Stimulated activated CD4-positive, alpha-beta T cell treated with anti-CD3 and anti-CD28 coated beads, Interleukin-15, amount 100 ng/mL, for 48 hours (primary cell): ENCODE measurements at places on chromosomes 12 and 14.

DNA sequence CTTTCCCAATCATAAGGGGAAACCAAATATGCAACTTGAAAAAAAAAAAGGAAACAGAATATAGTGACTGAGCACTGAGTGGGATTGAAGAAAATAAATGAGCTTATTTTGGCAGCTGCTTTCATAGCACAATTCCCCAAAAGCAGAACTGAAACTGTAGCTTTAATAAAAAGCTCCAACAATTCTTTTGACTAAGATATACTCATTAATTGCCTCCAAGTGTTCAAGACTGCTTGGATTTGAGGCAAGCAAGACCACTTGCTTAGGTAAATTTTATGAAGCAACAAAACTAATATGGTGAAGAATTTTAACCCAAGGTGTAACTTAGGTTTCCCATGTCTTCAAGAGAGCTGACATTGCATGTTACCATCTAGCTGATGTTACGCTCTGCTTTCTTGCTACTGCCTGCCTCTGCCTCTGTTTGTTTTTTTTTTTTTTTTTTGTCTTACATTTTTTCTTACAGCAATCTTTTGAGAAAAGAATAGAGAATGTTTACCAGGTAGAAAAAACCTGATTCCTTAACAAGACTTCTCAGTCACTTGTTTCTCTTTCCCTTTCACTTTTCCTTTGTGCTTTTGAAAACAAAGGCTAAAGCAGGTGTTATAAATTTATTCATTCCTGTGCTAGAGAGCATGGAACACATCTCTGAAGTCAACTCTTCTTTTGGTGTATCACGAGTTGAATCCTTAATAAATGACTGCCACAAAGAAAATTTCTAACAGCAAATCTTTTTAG is 134.4 kb downstream of the BCAT1 start:
- DNase-seq: no peak

GRCh38 chr12:49984476-49985359 is 12.0 kb downstream of the AQP6 start:
- no peak for DNase-seq

DNA sequence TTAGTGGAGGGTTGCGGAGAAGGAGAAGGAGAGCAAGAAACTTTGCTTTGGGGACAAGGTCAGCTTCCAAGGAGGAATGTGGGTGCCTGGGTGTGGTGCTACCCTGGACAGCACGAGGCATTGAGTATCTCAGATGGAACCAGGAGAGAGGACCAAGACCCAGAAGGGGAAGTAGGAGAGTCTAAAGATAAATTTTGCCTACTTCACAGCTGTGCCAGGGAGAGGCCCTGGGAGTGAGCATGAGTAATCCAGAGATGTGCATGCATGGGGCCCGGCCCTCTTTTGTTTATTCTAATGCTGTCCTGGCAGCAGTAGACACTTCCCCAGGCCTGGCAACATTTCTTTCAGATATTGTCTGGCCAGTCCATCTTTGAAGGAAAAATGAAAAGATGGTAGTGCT is 49.5 kb upstream of the GNPNAT1 start:
- no peak for DNase-seq

- DNase-seq: no peak
These were observed 23.0 kb downstream of the STX2 start for GRCh38 chr12:130816097-130816496.

DNA sequence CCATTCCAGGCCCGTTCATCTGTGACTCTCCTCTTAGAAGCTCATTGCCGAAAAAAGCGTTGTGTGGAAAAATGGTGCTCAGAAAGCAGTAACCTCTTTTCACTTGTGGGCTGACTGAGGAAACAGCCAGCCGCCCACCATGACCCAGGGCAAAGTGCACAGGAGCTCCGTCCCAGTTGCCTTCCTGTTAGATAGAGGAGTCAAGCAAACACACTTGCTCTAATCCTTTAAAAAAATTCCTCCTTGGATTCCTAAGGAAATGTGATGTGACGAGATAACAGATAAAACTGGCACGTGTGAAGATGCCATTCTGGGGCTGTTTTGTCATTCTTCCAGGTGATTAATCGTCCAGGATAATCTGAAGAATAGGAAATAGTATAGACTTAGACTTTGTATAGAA is 396.8 kb upstream of the DDHD1 start:
- DNase-seq: no peak

DNA sequence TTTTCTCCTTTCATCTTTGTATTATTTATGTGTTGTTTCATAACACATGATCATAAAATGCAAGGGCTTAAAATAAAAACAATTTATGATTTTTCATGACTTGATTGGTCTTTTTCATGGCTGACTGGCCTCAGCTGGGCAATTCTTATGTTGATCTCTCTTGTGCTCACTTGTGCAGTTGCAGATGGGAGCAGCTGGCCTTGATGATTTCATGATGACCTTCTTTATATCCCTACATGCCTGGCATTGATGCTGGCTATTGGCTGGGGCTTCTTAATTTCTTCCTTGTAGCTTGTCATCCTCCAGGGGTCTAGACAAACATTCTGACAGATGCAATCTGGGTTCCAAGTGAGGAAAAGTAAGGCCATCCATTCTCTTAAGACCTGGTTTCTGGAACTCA is 1832.8 kb upstream of the FLRT2 start:
- no peak for DNase-seq

- DNase-seq: no peak
These were observed 8.8 kb upstream of the EGLN3 start for GRCh38 chr14:33959692-33960151.

DNA sequence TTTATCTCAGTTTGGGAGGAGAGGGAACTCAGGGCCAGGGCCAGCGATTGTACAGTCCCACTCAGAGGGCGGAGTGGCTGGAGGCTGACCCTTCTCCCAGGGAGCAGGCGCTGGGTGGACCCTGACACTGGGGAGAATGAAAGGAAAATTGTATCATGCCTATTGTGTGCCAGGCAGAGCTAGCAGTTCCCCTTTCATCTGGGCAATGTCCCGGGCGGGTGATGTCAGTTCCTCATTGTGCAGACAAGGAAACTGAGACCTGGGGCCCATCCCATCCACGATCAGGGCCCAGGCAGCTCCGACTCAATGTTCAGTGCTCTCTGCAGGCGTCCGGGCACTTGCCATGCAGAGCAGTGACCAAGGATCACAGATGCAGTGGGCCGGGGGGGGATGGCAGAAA is 101.9 kb upstream of the RTL1 start:
- DNase-seq: no peak

GRCh38 chr12:121017966-121018491 is 1.7 kb upstream of the C12orf43 start:
- no peak for DNase-seq

DNA sequence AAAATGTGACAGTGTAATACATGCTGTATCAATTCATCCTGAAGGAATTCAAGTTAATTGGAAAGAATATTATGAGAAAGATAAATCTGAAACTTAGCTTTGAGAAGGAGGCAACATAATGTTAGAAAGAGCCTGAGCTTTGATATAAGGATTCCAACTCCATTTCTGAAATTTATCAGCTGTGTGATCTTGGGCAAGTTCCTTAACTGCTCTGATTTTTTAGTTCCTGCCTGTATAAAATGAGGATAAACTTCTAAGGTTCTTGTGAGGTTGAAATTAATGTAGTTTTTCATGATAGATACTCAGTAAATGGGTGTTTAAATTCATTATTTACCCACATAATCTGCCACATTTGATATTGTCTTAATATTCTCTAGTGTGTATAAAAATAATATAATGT is 14.6 kb upstream of the ATP2B1 start:
- no peak for DNase-seq

DNA sequence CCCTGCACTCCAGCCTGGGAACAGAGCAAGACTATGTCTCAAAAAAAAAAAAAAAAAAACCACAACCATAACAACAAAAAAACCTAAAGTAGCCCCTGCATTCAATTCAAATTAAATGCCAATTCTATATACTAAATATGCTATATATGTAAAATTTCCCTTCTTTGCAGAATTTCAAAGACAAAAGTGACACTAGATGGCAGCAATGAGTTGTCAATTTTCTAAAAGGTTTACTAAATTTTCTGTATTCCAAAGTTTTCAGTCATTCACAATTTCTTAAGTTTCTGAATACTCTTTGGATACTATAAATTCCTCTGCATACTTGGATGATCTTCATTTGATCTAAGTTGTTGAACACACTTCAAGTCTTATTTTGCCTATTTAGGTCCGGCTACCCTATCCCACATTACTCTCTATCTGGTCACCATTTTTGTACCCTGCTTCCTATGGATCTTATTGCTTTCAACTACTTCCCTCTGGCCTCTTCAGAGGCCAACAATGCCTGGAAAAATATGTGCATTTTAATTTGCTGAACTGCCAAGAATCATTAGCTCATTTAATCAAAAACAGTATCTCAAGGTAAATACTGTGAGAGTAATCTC is 27.9 kb downstream of the HNRNPC start:
- DNase-seq: no peak

DNA sequence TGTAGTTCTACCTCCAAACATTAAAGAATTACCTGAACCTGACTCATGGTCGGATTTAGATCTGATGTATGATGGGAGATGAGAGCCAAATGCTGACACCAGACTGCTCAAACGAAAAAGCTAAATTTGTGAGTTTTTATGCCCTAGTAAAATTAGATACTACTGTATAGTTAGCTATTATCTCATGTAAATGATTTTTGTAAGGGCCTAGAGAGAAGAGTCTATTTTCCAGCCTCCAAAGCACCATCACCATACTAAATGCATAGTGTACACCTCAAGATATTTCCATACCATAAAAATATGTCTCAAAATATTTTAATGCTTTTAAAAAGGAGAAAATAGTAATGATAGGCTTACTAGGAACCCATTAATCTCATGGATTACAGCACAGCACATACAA is 18.3 kb downstream of the ANKS1B start:
- DNase-seq: no peak

DNA sequence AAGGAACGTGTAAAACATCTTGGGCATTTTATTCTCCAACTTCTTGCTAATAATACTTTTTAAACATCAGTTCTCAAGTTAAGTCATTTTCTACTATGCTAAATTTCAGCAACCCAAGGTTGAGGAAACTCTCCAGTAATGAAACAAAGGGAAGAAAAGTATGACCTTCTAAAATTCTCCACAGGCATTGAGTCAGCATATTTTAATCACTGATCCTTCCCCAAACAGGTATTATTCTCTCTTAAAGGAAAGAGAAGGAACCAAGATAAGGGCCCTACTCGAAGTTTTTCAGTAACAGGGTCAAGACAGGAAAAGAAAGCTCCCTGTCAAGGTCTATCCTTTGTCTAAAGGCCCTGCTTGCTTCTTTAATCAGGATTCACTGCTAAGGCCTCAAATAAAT is 3.0 kb downstream of the KICS2 start:
- no peak for DNase-seq

DNA sequence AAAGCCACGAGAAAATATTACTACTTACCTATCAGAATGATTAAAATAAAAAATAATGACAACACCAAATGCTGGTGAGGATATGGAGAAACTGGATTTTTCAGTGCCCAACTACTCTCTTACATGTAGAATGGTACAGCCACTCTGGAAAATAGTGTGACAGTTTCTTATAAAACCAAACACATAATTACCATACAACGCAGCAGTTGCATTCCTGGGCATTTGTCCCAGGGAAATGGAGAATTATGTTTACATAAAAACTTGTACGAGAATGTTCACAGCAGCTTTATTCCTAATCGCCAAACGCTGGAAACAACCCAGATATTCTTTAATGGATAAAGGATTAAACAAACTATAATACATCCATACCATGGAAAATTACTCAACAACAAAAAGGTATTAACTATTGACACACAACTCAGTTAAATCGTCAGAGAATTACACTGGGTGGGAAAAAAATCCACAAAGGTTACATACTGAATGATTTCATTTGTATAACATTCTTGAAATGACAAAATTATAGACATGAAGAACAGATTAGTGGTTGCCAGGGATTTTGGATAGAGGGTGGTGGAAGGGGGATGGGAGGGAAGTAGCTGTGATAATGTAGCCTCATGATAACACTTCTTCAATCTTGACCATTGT is 35.4 kb downstream of the TAOK3 start:
- no peak for DNase-seq

GRCh38 chr12:68477261-68477772 is 133.4 kb upstream of the RAP1B start:
- no peak for DNase-seq

DNA sequence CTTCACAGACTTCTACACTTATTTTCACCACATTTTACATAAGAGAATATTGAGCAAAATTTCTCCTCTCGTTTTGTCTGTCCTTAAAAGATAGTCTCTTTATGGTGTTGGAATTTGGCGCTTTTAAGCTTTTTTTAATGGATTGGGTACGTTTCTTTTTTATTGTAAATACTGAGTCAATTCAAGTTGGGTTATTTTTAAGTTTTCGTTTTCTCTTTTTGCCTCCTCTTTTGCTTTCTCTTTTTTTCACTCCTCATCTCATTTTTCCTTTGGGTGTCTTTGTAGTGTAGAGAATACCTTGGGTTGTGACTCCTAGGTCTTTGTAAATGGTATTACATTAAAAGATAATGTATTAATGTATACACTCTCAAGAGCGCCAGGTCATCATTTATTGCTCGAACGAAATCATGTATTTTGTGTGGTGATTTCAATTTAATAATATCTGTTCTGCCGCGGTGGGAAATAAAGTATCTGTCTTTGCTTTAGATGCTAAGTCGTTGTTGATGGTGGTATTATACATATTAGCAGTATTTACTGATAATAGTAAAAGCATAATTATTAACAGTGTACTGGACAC is 845 bp downstream of the TMX1 start:
- DNase-seq: no peak

DNA sequence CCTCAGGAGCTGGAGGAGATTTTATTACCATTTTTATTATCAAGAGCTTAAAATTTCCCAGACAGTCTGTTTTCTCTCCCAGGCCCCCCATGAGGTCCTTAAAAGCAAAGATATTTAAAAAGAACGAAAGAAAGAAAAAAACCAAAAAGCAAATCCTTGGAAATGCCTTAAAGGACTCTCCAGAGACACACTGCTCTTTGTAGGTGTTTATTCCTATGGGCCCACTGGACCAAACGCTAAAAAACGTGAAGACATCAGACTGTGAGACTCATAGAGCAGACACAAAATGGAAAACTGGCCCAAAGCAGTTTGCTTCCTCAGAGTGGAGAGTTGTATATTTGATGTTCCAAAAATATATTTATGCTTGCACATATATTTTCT is 1.2 kb upstream of the NID2 start:
- DNase-seq: no peak

DNA sequence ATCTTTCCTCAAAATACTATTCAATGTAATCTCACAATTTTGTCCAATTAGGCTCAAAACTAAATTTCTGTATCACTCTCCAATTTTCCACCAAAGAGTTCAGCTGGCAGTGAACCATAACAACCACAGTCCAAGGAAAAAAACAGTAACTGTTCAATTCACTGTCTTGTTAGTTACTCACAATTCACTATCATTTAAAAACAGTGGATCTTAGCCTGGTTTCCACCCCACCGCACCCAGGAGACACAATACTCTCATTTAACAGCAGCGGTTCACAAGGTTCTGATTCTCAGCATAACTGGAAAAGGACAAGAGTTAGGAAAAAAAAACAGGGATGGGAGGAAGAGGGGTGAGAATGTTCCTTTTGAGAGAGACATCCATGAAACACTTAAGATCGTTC is 40.5 kb downstream of the MED13L start:
- DNase-seq: no peak

GRCh38 chr12:132687211-132688164 is at the start of the genes POLE and PXMP2:
POLE (minus strand) TSS chr12:132687342; CDS start chr12:132687315, 27 bp downstream.
PXMP2 (plus strand) TSS chr12:132687587; CDS start chr12:132687671, 84 bp downstream.
- DNase-seq: peak; percentile 89

GRCh38 chr12:113064395-113065125 is 8.0 kb downstream of the DTX1 start:
- no peak for DNase-seq
